ENCODE measurements at places on chromosomes 1 and 21. TPM values are rescaled to one million over a fixed set of nuclear protein-coding genes. Genes with fewer than 3 reads are reported as not detected.

The EVA1C gene
- total RNA-seq: 36.4 TPM

The LUZP1 gene
- total RNA-seq: 25.9 TPM

The ADCY10 gene
- 0.08 TPM for total RNA-seq

The LSS gene
- 9.8 TPM for total RNA-seq

The MAB21L3 gene
- 0.04 TPM for total RNA-seq

The VAV3 gene
- total RNA-seq: 1.4 TPM

The TMCC2 gene
- 2.8 TPM for total RNA-seq

The BSND gene
- total RNA-seq: not detected

The AKR7A3 gene
- total RNA-seq: 0.16 TPM

The S100A6 gene
- 3,479 TPM for total RNA-seq

The KPRP gene
- total RNA-seq: not detected

The PRMT2 gene
- total RNA-seq: 54.4 TPM

The ZNF684 gene
- total RNA-seq: 2.0 TPM

The SFN gene
- total RNA-seq: 397 TPM

The RGS16 gene
- total RNA-seq: 0.15 TPM

The CA6 gene
- not detected for total RNA-seq
